ENCODE measurements at places on chromosomes 7 and 10. TPM values are rescaled to one million over a fixed set of nuclear protein-coding genes. Genes with fewer than 3 reads are reported as not detected.
A peak's percentile ranks its signal among the peaks of the same experiment; 100 is the strongest.

CTTNBP2 gene
- total RNA-seq, result not detected

ICA1 gene
- total RNA-seq, result 1.5 TPM

DPYSL4 gene
- 1.6 TPM for total RNA-seq

RAMP3 gene
- total RNA-seq, result not detected

- peak; percentile 7 for DNase-seq
- no peaks in the 10 kb centered on the region for H3K27me3 ChIP-seq
- peak overlapping the region; percentile 40 for H3K4me3 ChIP-seq
- H3K36me3 ChIP-seq, result no peaks in the 10 kb centered on the region
- peak overlapping the region; percentile 91 for H3K27ac ChIP-seq
These were observed 42.6 kb downstream of the SRPK2 start for GRCh38 chr7:105346138-105346537.

GRCh38 chr10:79052291-79053080, 16.3 kb upstream of the ZMIZ1 start:
- H3K4me1 ChIP-seq, result peaks cover 43% of the 10 kb centered on the region
- no peak overlapping the region for H3K27ac ChIP-seq
- no peak overlapping the region for H3K4me3 ChIP-seq
- H3K36me3 ChIP-seq, result peaks cover 1% of the 10 kb centered on the region

DNA sequence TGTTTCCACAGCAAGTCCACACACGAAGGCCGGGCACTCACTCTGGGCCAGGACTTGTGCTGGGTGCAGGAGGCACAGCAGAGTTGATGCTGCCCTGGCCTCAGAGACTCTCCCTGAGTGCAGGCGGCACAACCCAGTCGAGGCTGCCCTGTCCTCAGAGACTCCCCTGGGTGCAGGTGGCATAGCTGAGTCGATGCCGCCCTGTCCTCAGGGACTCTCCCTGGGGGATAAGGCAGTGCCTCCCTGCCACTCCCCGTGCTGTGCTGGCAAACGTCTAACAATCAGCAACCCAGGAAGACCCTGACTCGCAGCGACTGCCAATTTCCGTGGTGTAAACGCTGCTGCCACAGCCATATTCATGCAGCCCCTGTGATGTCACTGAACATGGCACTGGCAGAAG, 93.1 kb downstream of the PDGFA start:
- H3K36me3 ChIP-seq, result no peaks in the 10 kb centered on the region
- no peaks in the 10 kb centered on the region for H3K4me1 ChIP-seq
- no peaks in the 10 kb centered on the region for H3K27me3 ChIP-seq
- no peak overlapping the region for H3K27ac ChIP-seq

DNA sequence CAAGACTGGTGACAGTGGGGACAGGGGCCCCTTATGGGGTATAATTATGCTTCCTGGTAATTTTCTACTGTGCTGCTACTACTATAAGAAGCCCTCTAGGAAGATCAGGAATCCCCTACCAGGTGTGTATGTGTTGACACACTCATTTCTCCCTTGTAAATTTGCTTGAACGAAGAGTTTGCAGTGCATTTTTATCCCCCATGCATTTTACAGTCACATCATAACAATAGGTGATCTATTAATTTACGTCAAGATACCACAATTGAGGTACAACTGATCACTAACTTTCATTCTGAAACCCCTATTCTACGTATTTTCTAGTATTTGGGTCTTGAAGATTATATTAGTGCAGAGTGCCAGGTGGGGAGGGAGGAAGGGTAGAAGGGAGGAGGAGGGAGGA, 252.2 kb downstream of the NSUN6 start:
- no peak overlapping the region for H3K27ac ChIP-seq
- H3K4me1 ChIP-seq, result peaks cover 7% of the 10 kb centered on the region
- no peak overlapping the region for H3K4me3 ChIP-seq
- no peak for DNase-seq
- H3K27me3 ChIP-seq, result peaks cover 20% of the 10 kb centered on the region

- H3K27ac ChIP-seq, result peak overlapping the region; percentile 41
- H3K4me1 ChIP-seq, result peaks cover 3% of the 10 kb centered on the region
- peaks cover 2% of the 10 kb centered on the region for H3K36me3 ChIP-seq
- no peaks in the 10 kb centered on the region for H3K27me3 ChIP-seq
These were observed 10.4 kb downstream of the TMEM184A start for GRCh38 chr7:1545417-1546246.

GRCh38 chr10:88803641-88804040, 1.1 kb downstream of the LIPM start:
- H3K4me1 ChIP-seq, result no peaks in the 10 kb centered on the region
- peaks cover 36% of the 10 kb centered on the region for H3K27me3 ChIP-seq
- H3K4me3 ChIP-seq, result no peak overlapping the region
- no peak overlapping the region for H3K27ac ChIP-seq
- DNase-seq, result no peak

DNA sequence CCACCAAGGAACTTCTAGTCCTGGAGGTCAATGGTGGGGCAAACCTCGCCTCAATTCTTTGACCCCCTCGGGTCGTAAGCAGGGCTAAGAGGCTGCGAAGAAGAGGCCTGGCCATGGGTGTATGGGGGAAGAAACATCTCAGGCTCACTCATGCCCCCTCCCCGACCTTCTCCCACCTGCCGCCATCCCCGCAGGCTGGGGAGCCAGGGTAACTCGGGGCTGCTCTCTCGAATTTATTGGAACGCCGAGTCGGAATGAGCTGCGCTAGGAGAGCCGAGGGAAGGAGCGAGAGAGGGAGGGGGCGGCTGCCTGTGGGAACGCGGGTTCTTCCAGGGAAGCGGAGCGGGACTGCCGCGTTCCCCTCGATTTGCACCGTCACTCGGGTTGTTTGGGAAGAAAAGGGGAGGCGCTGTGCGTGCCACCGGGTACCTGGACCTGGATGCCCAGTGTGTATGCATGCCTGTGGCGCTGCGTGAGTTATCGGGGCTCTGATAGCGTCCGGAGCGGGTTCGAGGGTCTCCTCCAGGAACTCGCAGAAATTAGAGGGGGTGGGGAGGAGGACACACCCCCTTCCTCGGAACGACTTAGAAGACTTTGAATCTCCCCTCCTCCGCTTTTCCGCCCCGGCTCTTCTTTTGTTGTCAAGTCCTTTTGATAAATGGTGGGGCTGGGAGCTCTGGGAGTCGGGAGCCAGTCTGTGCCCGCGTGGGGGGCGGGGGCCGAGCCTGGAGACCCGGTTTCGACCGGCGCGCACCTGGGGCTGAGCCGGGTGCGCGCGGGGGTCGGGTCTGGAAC, 1.8 kb upstream of the ZNF503 start:
- H3K4me1 ChIP-seq, result peaks cover 38% of the 10 kb centered on the region
- peak overlapping the region; percentile 74 for H3K4me3 ChIP-seq
- H3K36me3 ChIP-seq, result peaks cover 3% of the 10 kb centered on the region
- peaks cover 71% of the 10 kb centered on the region for H3K27me3 ChIP-seq

DNA sequence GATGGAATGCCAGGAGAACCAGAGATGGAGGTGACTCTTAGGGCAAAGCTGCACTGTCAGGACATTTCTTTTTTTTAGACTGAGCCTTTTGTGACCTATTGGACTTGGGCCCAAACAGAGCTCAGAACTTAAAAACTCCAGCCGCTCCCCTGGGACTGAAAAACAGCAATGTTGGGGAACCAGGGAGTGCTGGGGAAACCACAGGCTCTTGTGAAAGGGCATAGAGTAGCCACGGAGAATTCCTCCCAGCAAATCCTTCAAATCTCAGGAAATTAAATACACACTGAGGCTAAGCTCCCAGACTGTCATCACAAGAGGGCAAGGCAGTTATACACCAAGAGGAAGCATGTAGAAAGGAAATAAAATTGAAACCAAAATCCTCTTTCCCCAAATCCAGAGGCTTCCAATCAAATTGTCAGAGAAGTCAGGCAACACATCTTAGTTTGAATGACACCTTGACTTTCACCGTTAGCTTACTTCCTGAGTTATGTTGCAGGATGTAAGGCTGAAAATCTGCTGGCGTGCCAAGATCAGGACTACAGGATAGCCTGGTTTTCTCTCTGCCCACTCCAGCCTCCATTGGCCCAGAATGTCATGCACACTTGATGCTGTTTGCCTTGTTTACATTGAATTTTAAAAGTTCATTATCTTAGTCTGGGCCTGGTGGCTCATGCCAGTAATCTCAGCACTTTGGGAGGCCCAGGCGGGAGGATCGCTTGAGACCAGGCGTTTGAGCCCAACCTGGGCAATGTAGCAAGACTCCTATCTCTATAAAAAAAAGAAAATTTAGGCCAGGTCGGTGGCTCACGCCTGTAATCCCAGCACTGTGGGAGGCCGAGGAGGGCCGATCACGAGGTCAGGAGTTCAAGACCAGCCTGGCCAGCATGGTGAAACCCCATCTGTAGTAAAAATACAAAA, 2.6 kb upstream of the RFC2 start:
- peak overlapping the region; percentile 95 for H3K4me3 ChIP-seq
- no peak for DNase-seq
- peaks cover 38% of the 10 kb centered on the region for H3K4me1 ChIP-seq
- peaks cover 7% of the 10 kb centered on the region for H3K36me3 ChIP-seq

DNA sequence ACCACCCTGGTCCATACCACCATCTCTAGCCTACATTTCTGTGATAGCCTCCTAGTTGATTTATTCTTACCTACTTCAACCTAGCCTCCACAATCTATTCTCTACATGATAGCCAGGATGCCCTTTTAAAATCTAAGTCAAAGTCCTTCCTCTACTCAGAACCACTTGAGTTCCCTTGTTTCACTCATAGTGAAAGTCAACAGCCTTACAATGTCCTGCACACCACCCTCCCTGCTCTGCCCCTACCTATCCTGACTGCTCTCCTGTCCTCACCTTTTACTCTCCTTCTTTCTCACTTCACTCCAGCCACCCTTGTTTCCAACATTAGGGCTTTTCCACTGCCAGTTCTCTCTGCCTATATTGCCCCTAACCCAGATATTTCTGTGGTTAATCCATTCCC, 146.7 kb downstream of the GRM3 start:
- no peaks in the 10 kb centered on the region for H3K27me3 ChIP-seq
- no peak overlapping the region for H3K27ac ChIP-seq
- H3K36me3 ChIP-seq, result no peaks in the 10 kb centered on the region
- no peak for DNase-seq
- no peak overlapping the region for H3K4me3 ChIP-seq

- peaks cover 4% of the 10 kb centered on the region for H3K27me3 ChIP-seq
- DNase-seq, result no peak
- no peaks in the 10 kb centered on the region for H3K4me1 ChIP-seq
- H3K36me3 ChIP-seq, result no peaks in the 10 kb centered on the region
- no peak overlapping the region for H3K27ac ChIP-seq
- H3K4me3 ChIP-seq, result no peak overlapping the region
These were observed 97.8 kb upstream of the SEC61G start for GRCh38 chr7:54856856-54857255.

DNA sequence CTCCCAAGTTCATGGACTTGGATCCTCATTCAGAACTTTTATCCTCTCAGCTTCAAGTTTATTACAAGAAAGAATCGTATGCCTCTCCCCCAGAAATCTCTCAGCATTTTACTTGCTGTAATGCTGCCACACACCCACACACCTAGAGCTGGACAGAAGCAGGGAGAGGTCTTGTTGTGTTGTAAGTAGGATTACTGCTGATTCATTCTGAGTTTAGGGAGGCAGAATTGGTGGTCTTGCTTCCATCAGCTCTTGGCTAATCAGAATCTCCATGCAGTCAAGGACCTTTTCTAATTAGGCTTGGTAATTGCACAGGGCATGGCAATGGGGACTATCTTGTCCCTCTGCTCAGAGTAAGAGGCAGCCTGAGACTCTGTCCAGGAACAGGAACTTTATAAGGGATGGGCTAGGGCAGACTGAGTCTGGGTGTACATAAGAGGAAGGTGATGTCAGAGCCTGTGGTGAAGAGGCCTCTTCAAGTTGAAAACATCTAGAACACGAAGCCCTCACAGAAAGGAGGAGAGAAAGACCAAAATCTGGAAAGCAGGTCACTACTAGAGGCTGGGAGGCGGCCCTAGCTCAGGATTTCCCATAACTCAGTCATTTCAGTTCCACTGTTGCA, 7.0 kb upstream of the PTPRE start:
- H3K27ac ChIP-seq, result no peak overlapping the region
- no peaks in the 10 kb centered on the region for H3K36me3 ChIP-seq
- peaks cover 34% of the 10 kb centered on the region for H3K27me3 ChIP-seq
- H3K4me1 ChIP-seq, result peaks cover 4% of the 10 kb centered on the region
- H3K4me3 ChIP-seq, result no peak overlapping the region

DNA sequence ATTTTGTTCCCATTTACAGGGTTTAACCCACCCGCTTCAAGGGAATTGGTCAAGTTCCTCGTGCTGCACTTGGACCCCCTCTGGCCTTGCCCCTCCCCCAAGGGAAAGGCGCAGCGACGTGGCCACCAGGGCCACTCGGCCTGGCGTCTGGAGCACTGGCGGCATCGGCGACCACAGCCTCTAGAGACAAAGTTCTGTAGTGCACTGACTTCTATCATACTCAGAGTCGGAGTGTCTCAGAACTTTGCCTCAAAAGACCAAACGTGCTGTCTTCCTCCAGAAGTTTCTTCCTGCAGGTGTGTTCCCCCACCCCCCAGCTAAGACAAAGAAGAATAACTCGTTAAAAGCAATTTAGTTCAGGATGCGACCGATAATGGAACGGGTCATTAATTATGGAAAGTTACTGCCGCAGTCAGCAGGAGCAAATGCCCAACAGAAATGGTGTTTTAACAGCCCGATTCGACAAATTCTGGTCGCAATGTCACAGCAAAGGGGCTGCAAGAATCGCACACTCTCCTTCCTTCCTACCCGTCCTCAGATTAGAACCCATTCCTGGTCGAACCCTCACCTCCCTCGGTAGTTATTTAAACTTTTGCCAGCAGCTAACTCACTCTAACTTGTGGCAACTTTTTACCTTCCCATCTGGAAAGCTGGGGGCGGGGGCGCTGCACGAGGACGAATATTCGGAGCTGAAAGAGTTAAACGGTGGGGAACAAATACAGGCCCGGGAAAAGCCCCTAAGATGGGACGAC, 202.1 kb upstream of the NFE2L3 start:
- H3K27me3 ChIP-seq, result peaks cover under 1% of the 10 kb centered on the region
- peaks cover 20% of the 10 kb centered on the region for H3K4me1 ChIP-seq
- no peak for DNase-seq

GRCh38 chr7:1367501-1368183, 91.6 kb downstream of the MICALL2 start:
- no peak overlapping the region for H3K4me3 ChIP-seq
- H3K36me3 ChIP-seq, result no peaks in the 10 kb centered on the region
- no peak overlapping the region for H3K27ac ChIP-seq
- H3K4me1 ChIP-seq, result no peaks in the 10 kb centered on the region
- H3K27me3 ChIP-seq, result peaks cover 16% of the 10 kb centered on the region

GRCh38 chr10:77157248-77158019, 480.2 kb downstream of the KCNMA1 start:
- H3K27me3 ChIP-seq, result peaks cover 6% of the 10 kb centered on the region
- no peak overlapping the region for H3K27ac ChIP-seq
- no peaks in the 10 kb centered on the region for H3K36me3 ChIP-seq

DNA sequence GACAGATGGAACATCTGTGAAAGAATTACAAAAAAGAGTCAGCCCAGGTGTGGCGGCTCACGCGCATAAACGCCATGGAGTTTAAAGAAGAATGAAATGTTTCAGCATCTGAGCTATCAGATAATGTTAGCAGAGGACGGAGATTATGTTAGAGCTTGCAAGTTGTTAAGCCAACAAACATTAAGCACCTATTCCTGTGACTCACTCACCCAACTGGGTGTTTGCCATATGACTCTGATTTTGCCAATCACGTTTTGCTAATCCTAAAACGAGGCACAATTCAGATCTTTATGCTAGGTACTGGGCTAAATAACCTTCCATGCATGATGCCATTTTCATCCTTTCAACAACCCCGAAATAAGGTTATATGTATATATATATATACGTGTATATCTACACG, 29.0 kb upstream of the CCNY start:
- H3K27me3 ChIP-seq, result peaks cover 20% of the 10 kb centered on the region
- H3K4me1 ChIP-seq, result peaks cover 1% of the 10 kb centered on the region
- H3K4me3 ChIP-seq, result no peak overlapping the region

GRCh38 chr7:116966601-116967000, 13.3 kb downstream of the ST7 start:
- no peak overlapping the region for H3K27ac ChIP-seq
- DNase-seq, result no peak
- peaks cover 8% of the 10 kb centered on the region for H3K4me1 ChIP-seq

Data from activated CD4-positive, alpha-beta T cell treated with anti-CD3 and anti-CD28 coated beads, Interleukin-2, amount 10 ng/mL, durations not matched to agents 7 days and 5 days (primary cell).